OCI-LY7 (cell line): ENCODE measurements at places on chromosomes 11 and 22.

GRCh38 chr11:7630002-7630401 lies 43.3 kb downstream of the CYB5R2 start:
- no peak for DNase-seq

DNA sequence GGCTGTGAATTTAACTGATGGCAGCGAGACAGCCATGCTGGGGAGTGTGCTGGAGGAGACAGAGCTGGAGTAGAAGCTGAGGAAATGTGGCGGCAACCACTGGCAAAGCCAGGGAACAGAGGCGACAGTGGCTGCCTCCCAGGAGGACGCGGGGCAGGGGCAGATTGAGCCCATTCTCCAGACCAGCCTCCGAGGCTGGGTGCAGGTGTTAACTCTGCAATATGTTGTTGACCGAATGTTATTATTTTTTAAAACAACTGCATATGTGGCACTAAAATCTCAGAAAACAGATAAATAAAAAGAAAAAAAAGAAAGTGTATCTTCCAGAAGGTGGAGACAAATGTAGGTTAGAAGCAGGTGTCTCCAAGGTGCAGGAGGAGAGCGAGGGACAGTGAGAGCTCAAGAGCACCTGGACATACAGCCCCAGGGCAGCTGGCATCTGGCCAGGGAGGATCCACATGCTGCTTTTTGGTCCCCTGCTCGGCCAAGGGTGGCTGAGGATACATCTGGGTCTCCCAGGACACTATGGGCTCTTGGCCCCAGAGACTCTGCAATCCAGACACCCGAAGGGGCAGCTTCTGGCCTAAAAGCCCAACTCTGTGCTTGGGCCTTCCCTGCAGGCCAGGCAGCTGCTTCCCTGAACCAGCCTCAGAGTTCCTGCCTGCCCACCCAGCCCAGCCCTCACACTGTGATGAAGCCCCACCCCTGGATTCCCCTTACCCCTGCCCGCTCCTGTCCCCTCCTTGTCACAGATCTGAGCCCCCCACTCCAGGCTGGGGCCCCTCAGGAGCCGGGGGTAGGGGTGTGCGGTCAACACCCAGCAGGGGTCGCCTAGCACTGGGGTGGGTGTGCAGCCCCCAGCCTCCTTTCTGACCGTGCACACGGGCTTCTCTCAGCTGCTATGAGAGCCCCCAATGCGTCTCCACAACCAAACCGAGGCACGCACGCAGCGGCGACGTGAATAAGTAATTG lies 12.9 kb downstream of the RTN4R start:
- DNase-seq = no peak

GRCh38 chr11:45305874-45306623 lies 19.9 kb upstream of the SYT13 start:
- no peak for DNase-seq

GRCh38 chr11:73239571-73240189 lies 21.6 kb downstream of the P2RY2 start:
- DNase-seq = no peak

DNA sequence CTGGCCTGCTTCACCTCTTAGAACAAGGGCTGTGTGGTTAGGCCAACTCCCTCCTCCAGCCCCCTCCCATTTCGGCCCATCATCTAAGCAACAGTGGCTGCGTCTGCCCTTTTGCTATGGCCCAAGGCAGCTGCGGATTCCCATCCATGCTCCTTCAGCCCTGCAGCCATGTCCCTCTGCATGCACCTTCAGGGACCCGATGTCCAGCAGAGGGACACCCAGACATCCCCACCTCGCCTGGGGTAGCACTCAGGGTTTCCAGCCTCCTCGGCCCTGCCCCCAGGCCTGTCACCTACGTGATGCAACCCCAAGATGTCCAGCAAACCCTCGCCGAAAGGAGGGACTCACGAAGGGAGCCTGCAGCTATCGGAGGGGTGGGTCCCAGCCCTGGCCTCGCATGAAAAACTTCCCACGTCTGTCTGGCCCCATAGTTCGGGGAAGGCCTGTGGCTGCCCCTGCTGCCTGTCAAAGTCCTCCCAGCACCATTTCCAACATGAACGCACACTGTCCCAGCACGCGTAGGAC lies 194.4 kb downstream of the CTTN start:
- DNase-seq = no peak

GRCh38 chr11:112280268-112281126 lies 19.8 kb upstream of the PLET1 start:
- peak; percentile 90 for DNase-seq

GRCh38 chr11:92867913-92868619 lies 101.4 kb upstream of the MTNR1B start:
- no peak for DNase-seq

DNA sequence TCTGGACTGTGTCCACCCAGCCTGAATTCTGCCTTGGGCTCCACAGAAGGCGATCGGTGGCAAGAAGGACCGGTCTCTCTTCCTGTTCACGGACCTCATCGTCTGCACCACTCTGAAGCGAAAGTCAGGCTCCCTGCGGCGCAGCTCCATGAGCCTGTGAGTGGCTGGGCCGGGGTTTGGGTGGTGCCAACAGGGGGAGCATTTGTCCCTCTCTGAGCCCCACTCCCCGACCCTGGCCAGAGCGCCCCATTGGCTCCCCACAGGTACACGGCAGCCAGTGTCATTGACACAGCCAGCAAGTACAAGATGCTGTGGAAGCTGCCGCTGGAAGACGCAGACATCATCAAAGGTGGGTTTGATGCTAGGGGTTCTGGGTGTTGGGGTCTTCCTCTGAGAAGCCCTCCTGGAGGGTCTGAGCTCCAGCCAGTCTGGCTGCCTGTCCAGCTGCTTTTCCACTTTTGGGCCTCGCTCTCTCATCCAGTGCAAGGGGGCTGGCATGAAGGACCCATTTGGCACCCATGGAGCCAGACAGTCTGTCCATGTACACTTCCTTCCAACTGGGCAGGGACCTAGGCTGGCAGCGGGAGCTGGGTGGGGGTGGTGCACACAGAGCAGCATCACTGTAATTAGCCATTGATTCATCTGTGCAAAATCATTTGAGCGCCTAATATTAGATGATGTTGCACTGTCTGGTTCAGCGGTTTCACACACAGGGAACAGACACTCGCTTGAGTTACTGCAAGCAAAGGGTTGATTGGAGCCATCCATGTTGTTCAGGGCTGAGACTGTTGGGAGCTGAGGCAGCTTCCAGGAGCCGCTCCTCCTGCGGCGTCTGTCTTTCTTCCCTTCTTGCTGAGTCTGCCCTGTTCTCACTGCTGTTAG lies 19.0 kb upstream of the RELT start:
- DNase-seq = no peak

- no peak for DNase-seq
Measured at GRCh38 chr11:95308512-95309035, 77.6 kb upstream of the SESN3 start.

- DNase-seq = no peak
Measured at GRCh38 chr11:40683010-40683409, 776.4 kb downstream of the LRRC4C start.

- no peak for DNase-seq
Measured at GRCh38 chr11:87528752-87529151, 491.0 kb downstream of the TMEM135 start.

GRCh38 chr11:102186551-102187191 lies 76.4 kb downstream of the YAP1 start:
- DNase-seq = no peak

DNA sequence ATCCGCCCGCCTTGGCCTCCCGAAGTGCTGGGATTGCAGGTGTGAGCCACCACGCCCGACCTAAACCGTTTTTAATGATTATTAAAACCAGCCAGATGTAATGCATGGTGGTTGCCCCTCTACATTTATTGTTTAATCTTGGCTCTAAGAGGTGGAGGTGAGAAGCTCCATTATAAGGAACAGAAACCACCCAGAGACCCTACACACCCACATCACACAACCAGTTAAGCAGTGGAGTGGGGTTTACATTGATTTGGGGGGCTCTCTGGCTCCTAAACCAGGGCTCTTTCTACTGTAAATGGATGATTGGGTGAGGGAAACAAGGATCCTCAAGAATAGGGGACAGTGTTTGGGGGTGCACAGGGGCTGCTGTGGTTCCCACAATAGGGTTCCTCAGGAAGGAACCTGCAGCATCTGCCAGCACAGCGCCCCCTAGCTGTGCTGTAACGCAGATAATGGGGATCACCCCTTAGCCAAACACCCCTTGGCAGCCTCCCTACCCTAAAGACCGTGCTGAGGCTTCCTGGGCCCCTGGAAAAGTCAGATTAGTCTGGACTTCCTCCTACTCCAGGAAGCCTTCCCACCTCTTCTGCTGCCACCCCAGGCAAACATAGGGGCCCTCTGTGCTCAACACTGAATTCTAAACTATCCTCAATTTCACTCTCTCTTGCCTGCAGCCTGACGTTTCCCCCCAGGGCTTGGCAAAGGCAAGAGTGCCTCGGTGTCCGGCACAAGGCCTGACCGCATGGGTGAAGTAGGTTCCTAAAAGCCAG lies 2.4 kb downstream of the MPST start:
- DNase-seq = peak; percentile 80

GRCh38 chr11:68150037-68150436 lies 28.8 kb upstream of the CHKA start:
- DNase-seq = no peak

GRCh38 chr22:19086417-19086816 lies 35.8 kb downstream of the DGCR2 start:
- no peak for DNase-seq

DNA sequence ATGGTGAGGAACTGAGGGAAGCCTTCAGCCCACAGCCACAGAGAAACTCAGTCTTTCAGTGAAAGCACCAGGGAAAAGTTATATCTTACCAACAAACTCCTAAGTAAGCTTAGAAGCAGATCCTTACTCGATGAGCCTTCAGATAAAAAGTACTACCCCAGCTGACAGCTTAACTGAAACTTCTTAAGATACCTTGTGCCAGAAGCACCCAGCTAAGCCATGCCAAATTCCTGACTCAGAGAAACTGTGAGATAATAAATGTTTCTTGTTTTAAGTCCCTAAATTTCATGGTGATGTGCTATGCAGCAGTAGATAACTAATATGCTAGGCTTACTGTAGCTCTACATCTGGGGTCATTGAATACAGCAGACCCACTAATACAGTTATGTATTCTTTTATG lies 2025.0 kb downstream of the LRRC4C start:
- no peak for DNase-seq

- DNase-seq = no peak
Measured at GRCh38 chr11:69842746-69843528, 23.7 kb upstream of the FGF3 start.

- DNase-seq = no peak
Measured at GRCh38 chr11:50412832-50413231, 380.2 kb downstream of the OR4C45 start.

DNA sequence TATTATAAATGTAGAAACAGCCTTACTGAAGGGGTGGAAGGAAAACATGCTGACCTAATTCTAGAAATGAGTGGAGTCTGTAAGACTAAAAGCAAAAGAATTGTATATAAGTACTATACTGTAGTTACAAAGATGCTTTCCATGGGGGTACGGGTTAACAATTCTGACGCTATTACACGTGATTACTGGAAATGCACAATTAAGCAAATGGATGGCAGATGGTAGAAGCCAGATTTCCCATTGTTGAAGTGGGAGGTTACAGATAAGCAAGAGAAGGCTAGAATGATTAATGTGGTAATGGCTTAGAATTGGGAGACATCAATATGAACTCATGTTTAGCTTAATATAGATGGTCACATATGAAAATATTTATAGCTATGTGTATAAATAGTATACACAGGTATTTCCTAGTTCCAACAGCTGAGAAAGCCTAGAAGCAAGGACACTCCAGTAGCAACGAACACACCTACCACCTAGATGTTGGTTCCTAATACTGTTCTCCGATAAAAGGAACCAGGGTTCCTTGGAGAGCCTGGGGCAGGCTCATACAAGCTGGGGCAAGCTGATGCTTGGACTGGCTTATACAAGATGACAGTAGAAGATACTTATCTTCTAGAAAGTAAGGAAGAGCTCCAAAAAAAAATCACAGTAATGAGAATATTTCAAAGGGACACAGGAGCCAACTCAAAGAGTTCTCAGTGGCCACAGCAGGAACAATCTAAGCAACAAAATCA lies 13.5 kb downstream of the SMC1B start:
- no peak for DNase-seq

DNA sequence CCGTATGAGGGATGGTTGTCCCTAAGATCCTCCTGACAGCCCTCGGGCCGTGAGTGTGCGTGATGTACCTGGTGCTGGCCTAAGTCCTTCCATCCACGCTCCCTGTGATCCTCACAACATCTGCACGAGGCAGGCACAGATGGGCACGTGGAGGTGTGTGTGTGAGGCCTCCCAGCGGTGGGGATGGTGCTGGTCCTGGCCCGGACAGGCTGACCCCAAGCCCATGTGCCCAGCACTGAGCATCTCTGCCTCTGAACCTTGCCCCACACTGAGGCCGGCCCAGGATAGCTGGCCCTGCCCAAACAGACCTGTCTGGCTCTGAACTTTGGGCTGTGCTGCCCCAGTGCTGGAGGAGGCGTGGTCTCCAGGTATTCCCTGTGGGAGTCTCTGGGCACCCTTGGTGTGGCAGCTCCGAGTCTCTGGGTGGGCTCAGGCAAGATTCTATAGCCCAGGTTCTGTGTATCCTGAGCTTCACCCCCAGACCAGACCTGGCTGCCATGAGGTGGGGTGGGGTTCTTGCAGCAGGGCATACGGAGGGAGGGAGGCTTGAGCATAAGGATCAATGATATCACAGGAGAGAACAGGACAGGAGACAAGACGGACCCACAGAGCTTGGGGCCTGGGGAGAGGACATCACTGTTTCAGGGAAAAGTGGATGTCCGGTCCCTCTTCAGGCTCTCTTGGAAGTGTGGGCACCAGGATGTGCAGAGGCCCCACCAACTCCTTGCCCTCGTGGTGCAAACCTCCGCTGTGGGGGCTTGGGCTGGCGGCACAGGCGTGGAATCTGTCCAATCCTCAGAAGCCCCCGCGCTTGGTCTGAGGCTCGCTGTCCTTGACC lies 881.8 kb downstream of the BRD1 start:
- DNase-seq = no peak

- DNase-seq = no peak
Measured at GRCh38 chr11:63019506-63019905, 3.9 kb upstream of the SLC22A8 start.

DNA sequence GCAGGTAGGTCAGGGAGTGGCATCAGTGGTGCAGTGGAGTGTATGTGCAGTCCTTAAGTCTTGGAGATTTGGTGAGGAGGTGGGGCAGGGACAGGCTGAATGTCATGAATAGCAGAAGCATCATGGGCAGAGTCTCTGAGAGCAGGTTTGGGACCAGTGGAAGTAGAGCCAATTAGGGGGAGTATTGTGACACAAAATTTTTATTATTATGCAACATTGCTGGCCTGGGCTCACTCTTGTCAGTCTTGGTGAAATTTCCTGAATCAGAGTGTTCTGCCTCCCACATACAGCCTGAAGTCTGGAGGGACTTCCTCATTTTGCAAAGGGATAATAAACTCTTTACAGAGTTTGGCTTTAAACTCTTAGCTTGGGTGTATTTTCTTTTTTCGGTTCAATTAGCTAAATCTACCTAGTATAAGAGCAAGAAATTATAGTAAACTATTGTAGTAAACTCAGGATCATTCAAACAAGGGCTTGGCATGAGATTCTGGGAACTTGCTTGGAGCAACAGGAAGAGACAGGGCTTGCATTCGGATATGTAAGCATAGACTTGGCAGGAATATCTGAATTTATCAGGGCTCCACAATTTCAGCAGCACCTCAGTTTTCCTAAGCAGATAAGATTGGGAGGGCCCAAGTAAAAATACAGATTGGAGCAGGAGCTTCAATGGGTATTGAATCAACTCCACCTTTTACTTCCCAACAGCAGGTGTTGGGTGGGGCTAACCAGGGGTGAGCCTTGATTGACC lies 67.7 kb downstream of the FDX1 start:
- no peak for DNase-seq

GRCh38 chr11:118529584-118530175 lies 1.3 kb upstream of the TMEM25 start:
- no peak for DNase-seq

- peak; percentile 68 for DNase-seq
Measured at GRCh38 chr22:43385770-43386641, 25.8 kb upstream of the MPPED1 start.

- DNase-seq = no peak
Measured at GRCh38 chr22:42962295-42963230, 52.4 kb downstream of the PACSIN2 start.
